ENCODE measurements at places on chromosomes 7 and 10.

DNA sequence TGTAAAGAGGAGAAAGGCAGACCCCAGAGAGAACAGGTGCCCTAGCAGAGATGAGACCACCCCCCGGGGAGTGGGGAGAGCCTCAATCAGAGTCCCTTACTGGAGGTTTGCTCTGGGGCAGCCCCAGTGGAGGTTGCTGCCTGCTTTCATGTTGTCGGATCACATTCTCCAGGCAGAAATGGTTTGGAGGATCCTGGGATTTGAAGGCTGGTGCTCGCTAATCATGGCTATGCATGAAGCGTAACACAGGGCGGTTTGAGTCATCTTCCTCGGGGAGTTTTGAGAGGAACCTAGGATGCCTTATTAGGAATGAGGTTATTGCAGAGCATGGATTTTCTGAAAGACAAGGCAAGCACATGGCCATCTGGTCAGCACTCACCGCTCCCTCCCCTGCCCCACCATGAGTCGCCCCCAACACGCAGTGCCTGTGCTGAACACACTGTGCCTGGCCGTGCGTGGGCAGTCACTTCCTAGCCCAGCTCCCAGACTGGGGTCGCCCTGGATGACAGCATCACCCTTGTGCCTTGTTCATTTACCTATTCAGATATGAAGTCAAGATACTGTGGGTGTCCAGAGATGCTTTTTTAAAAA, 319.9 kb downstream of the DPP6 start:
- no peak for DNase-seq

- no peak for DNase-seq
Measured at GRCh38 chr10:53904506-53905241, 896.4 kb downstream of the PCDH15 start.

DNA sequence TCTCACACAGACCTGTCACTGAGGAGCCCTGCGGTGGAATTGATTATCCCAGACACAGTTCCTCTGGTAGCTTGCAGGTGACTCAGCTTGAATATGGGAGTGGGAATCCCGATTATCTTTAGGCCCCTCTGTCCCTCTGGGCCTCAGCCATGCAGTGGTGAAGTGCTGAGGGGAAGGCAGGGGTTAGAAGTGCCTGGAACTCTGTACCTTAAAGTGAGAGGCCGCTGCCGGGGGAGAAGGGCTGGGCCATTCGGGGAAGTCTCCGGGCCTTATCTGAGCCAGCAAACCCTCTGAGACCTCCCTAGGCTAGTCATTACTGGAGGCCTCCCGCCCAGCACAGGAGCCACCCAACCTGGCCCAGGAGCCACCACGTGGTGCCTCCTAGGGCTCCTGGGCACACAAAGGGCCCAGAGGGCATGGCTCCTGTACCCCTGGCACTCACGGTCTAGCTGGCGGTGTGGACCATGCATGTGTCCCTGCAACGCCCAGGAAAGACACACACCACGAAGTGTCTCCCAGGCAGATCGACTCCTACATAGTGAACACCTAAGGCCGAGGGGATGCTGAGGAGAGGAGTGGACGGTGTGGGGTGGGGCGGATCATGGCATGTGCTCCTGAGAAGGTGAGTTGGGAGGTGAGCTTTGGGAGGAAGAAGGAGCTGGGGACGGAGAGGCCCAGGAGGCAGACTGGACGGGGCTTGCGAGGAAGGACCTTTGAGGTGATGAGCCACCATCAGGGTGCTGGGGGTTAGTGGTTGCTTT, 56.2 kb downstream of the HK1 start:
- no peak for DNase-seq

GRCh38 chr10:127872011-127872761, 20.6 kb downstream of the CLRN3 start:
- DNase-seq: no peak

GRCh38 chr10:127899766-127900387, 7.0 kb upstream of the PTPRE start:
- no peak for DNase-seq

DNA sequence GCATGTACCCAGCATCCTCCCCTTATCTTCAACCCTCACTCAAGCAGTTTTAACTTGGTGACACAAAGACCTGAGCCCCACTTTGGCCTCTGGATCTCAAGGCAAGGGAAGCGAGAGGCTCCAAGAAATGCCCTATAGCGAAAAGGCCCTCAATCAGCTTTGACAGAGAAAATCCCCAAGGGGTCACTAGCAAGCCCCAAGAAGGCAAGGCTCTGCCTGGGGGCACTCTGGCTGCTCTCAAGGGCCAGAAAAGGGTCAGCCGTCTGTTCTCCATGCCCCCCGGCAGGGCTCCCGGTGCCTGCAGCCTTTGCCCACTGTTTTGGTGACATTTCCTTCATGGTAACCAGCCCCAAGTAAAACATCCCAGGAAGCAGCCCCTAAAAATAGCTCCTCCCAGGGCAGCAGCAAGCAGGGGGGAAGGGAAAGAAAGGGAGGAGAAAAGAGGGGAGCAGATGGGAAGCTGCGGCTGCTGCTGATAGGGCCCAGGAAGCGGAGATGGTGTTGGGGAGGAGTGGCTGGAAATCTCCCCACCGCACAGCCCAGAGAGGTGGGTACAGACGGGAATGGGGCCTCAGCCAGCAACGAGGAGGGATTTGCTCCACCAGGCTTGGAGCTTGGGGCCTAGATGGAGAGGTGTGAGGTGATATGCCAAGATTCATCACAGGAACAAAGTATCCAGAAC, 7.1 kb downstream of the CAMK2G start:
- DNase-seq: no peak

- no peak for DNase-seq
Measured at GRCh38 chr10:2244471-2244870, 507.1 kb upstream of the ADARB2 start.

GRCh38 chr10:88463811-88464210, 119.3 kb downstream of the RNLS start:
- no peak for DNase-seq

GRCh38 chr7:19060761-19061259, 56.6 kb downstream of the TWIST1 start:
- no peak for DNase-seq

GRCh38 chr10:28788762-28789161, 111.4 kb downstream of the BAMBI start:
- no peak for DNase-seq

GRCh38 chr7:15159261-15159660, 256.7 kb upstream of the DGKB start:
- no peak for DNase-seq

- DNase-seq: no peak
Measured at GRCh38 chr10:30990971-30991646, 40.6 kb downstream of the ZNF438 start.

Data from activated CD4-positive, alpha-beta T cell treated with anti-CD3 and anti-CD28 coated beads, Interleukin-2, Interleukin-4, amounts not matched to agents 100 ng/mL and 50 ng/mL, durations not matched to agents 16 hours and 8 hours (primary cell).